Activated CD4-positive, alpha-beta T cell treated with anti-CD3 and anti-CD28 coated beads, Interleukin-2, amount 10 ng/mL, durations not matched to agents 7 days and 5 days (primary cell): ENCODE measurements at places on chromosomes 4 and X.

DNA sequence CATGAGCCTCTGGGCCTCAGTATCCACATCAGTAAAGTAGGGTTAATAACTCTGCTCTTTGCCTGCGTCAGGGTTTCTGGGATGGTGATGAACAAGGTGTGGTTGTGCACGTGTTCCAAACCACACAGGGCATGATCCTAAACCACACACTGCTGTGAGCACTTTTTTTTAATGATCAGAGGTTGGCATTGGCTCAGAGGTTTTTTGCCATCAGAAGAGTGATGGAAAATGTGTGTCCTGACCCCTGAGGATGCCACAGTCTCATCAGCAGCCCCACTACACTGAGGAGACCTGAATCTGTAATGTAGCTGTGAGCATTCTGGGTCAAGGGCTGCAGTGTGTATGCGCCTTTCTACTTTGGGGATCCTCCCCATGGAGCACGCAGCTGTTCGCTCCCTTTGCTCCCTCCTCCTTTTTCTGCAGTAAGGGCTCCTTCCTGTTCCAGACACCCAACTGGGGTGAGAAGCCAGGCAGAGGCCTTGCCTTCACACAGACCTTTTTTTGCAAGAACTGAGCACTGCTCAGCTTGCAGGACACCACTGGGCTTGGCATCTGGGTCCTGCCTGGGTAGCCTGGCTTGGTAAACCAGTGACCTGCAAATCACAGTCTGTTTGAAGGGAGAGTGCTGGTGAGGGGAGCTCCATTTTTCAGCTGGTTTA lies 87.5 kb downstream of the MAMLD1 start:
- DNase-seq: peak; percentile 8

GRCh38 chr4:12701384-12701783 lies 782.8 kb downstream of the RAB28 start:
- no peak for DNase-seq

GRCh38 chr4:140130677-140131076 lies 23.3 kb downstream of the MAML3 start:
- no peak for DNase-seq

GRCh38 chrX:19133784-19134183 lies 11.5 kb upstream of the ADGRG2 start:
- DNase-seq: no peak

DNA sequence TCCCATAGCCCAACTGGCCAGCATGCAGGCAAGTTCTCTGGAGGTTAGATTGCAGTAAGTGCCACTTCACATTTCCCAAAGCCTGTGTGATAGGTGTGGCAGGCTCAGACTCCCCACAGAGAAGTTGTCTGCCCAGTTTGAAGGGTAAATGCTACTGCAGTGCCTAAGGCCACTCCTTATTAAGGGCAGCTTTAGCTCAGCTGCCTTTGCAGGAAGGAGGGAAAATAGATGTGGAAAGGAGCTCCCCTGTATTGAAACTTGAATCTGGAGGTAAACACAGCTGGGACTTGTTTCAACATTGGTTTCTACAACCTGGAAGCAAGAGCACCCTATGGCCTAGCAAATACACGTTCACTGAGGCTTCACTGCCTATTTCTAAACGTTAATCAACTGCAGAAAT lies 22.4 kb downstream of the NEXMIF start:
- DNase-seq: no peak

- DNase-seq: no peak
These were observed 22.7 kb downstream of the SH3KBP1 start for GRCh38 chrX:19864736-19865135.

DNA sequence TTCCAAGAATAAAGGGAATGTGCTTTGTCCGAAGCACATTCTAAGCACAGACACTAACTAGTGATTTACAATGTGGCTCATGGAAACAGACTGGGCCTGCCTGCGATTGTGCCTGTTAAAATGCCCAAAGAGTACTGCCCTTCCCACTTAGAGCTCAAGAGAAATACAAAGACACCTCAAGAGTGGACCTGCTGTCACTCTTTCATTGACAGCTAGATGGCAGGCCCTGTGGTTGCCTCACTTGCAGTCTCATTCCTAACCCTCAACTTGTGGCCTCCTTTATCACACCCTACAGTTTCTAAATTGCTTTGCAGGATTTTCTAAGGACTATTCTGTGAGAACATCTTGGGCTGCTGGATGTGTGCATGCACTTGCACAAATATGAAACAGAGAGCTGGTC lies 331.0 kb upstream of the EMCN start:
- no peak for DNase-seq

DNA sequence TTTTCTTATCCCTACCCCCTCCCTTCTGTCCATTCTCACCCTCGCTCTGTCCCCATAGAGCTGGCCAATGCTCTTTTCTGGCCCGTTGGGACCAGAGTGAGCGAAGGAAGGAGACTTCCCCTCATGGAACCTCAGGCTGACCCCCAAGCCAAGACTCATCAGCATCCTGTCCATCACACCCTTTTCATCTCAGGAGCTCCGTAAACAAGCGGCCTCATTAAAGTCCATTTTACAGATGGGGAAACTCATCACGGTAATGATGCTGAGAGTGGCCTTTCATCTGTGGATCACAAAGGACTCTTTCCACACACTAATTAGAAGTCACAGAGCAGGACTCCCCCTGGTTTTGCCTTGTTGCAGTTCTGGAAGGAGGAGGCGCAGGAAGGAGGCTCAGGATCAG lies 67.4 kb upstream of the SLC34A2 start:
- no peak for DNase-seq

DNA sequence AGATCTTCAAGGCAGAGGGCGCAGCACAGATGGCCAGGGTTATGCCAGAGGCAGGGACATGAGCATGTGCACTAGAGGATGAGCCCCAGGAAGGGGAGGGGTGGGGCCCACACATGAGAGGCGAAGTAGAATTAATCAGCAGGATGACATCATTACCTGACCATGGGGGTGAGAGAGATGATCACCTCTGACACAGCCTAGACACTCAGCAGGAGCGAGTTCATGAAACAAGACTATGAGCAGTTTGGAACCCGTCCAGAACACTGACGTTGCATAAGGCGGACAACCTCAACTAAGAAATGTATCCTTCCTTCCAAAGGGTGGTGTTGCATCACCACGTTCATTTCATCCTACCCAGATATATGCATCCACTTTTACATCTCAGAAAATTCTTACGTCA lies 446.7 kb upstream of the TENM3 start:
- no peak for DNase-seq

DNA sequence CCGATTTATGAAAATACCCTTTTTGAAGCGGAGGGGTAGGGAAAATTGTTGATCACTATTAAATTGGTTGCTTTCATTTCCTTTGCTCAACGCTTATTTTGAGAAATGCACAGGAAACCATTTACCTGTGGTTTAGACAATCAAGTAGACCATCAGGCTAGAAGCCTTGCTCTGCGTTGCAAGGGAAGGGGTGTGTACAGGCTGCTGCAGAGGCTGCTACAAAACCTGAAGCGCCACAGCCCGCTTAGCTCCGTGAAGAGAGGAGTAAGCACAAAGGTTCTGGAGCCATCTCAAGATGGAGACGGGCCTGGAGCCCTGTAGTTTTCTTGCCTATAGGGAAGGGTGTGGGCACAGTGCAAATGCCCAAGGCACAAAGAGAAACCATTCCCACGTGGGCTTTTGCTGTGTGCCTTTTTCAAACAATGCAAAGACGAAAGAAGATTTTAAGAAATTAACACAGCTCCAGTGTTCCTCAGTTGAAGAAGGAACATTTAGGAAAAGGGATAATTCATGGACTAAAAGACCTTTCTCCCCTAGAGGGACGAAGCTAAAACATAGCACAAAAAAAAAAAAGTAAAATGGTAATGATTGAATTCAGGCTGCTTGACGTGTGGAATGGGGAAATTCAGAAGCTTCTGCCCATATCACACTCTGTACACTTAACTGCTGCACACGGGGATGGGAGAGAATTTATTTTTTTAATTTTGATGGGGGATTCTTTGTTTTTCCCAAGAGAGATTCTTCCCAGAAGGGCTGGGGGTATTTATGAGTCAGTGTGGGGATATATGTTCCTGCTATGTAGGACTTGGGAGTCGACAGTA lies 3.5 kb downstream of the TMSB4X start:
- peak; percentile 79 for DNase-seq

DNA sequence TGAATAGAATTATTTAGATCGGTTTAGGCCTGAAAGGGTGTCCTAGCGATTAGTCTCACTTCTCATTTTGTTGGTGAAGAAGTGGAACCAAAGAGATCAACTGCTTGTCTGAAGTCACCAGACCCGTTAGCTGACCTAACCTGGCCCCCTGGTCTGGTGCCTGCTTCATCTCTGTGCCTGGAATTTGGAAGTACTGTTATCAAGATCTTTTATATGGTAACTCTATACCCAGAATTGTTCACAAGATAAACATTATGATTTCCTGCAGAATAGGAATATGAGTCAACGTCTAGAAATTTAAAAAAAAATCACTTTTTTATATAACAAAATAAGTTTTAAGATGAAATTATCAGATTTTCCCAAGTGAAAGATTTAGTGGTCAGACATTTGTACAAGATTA lies 37.2 kb downstream of the LRP2BP start:
- no peak for DNase-seq

- no peak for DNase-seq
These were observed 27.2 kb upstream of the GPR34 start for GRCh38 chrX:41661366-41662095.

DNA sequence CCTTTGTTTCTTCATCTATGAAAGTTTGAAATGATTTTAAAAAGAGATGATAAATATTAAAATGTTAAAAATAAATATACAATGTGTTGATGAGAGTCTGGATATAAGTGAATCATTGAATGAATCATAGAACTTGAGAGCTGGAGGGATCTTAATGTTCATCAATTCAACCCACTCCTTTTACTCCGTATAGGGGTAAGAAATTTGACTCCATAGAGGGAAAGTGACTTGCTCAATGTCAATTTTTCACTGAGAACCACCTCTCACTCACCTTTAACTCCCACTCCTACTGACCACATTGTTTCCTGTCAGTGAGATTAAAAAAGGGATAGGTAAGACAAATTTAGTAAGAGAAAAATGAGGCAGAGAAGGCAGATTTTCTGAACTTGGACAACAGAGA lies 557.2 kb upstream of the GRIA3 start:
- DNase-seq: no peak

- DNase-seq: no peak
These were observed 108.1 kb downstream of the MGST2 start for GRCh38 chr4:139773560-139774318.
